Transverse colon (tissue), 4 donors: ENCODE measurements at places on chromosomes 4 and X. TPM values are rescaled to one million over a fixed set of nuclear protein-coding genes. Genes with fewer than 3 reads are reported as not detected.

RTL5 gene
- 3.6 TPM for total RNA-seq

WDR1 gene
- 261 TPM for total RNA-seq

CABS1 gene
- not detected for total RNA-seq

VCX3A gene
- total RNA-seq = not detected

CFAP99 gene
- total RNA-seq = 0.60 TPM

DNA sequence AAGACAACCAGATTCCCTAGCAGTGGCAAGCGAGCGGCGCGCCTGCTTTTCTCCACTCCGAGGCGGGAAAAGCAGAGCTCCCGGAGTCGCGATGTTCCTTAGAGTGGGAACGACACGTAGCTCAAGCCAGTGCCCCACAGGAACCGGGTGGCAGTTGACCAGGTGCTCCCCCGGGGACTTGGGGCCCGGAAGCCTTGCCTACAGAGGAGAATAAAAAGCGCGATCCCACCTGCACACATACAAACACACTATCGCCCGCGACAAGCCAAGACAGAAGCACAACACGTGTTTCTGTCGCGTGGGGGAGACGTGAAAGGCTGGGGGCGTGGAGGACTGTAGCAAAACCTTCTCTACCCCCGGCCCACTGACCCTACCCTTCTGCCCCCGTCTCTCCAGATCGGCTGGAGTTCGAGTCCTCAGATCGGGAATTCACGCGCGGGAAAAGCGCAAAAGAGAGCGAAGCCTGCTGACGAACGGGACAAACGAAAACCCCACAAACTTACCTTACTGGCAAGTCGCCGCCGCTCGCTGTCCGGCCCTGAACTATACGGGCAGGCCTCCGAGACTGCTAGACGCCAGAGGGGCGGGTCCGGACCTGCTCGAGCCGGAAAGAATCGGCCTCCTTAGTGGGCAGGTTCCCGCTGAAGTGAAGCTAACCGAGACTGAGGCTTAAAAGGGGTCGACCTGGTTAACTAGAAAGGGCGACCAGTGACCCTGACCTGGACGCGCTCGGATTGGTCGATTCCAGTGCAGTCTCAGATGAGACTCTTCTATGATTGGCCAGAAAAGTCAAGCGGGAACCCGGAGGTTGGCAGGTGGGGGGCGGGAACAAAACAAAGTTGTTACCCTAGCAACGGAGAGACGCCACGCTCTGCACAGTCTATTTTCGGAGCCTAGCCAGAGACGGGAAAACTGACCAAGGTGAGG lies at the start of the genes DNAAF6 and NUP62CL:
TSS of gene DNAAF6 (plus strand) at position 842 of the 927 bp plus-strand sequence. CDS start 6,265 bp downstream, outside the sequence.
TSS of gene NUP62CL (minus strand) at position 664 of the 927 bp plus-strand sequence. CDS start 31,287 bp downstream, outside the sequence.
- H3K27me3 ChIP-seq = no peaks in the 10 kb centered on the region
- H3K27ac ChIP-seq = no peak within 1 kb of the TSS
- H3K4me3 ChIP-seq = peak within 1 kb of the TSS; percentile 1
- H3K36me3 ChIP-seq = no peaks in the 10 kb centered on the region
- no peaks in the 10 kb centered on the region for H3K4me1 ChIP-seq
- peak; percentile 72 for DNase-seq

DNA sequence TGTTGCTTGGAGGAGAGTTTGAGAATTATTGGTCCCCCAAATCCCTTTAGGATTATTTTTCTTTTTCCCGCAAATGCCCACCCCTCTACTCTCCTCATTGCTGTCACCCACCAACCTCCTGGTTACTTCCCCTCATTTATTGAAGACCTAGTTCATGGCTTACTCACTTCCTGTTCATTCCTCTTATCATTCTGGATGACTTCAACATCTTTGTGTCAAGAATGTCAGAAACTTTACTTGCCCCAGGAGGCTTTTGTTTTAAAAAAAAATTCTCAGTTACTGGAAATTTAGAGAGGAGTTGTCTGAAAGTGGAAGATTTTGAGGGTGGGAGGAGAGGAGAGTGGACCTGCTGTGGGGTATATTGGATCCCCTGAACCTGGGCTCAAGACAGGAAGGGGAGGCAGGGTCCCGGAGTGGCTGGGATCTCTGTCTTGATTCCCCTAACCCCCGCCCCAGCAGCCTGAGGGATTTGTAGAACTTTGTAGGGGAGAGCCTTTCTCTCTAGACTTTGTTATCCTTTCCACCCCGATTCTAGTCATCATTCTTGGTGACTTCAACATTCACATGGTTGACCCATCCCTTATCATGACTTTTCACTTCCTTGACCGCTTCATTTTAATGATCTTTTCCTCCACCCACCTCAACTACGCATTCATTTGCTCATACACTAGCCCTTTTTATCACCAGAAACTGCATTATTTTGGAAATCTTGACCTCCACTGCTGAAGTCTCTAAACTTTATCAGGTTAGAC lies 69.9 kb upstream of the ESX1 start:
- no peak overlapping the region for H3K4me3 ChIP-seq
- DNase-seq = no peak
- H3K27me3 ChIP-seq = no peaks in the 10 kb centered on the region
- H3K4me1 ChIP-seq = no peaks in the 10 kb centered on the region
- no peaks in the 10 kb centered on the region for H3K36me3 ChIP-seq
- H3K27ac ChIP-seq = no peak overlapping the region

- no peak for DNase-seq
- no peak overlapping the region for H3K4me3 ChIP-seq
- no peaks in the 10 kb centered on the region for H3K36me3 ChIP-seq
- H3K4me1 ChIP-seq = no peaks in the 10 kb centered on the region
- H3K27me3 ChIP-seq = no peaks in the 10 kb centered on the region
Observed at GRCh38 chrX:111874241-111874640, 1.7 kb upstream of the TRPC5OS start.

- no peaks in the 10 kb centered on the region for H3K27me3 ChIP-seq
- H3K4me1 ChIP-seq = peaks cover 9% of the 10 kb centered on the region
Observed at GRCh38 chr4:87220094-87220822, at the start of gene KLHL8. Gene KLHL8 (minus strand): TSS chr4:87220618. CDS start chr4:87195539, 25,079 bp downstream.

DNA sequence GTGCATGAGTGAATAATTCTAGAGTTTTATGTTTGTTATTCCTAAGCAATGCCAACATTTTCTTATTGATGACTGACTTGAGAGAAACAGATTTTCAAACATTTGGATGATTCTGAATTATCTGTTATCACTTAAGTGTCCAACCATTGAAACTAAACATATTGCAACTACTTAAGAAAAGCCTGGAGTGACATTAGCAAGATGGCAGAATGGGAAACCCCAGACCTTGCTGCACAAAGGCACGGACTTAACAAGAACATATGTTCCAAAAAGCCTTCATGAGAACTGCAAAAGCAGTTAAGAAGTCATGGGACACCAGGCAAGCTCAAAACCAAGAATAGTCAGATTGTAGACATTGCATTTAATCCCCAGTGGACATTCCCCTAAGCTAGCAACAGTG lies 215.1 kb downstream of the DCHS2 start:
- no peaks in the 10 kb centered on the region for H3K27me3 ChIP-seq
- H3K36me3 ChIP-seq = no peaks in the 10 kb centered on the region
- H3K4me1 ChIP-seq = no peaks in the 10 kb centered on the region
- no peak for DNase-seq
- no peak overlapping the region for H3K4me3 ChIP-seq

DNA sequence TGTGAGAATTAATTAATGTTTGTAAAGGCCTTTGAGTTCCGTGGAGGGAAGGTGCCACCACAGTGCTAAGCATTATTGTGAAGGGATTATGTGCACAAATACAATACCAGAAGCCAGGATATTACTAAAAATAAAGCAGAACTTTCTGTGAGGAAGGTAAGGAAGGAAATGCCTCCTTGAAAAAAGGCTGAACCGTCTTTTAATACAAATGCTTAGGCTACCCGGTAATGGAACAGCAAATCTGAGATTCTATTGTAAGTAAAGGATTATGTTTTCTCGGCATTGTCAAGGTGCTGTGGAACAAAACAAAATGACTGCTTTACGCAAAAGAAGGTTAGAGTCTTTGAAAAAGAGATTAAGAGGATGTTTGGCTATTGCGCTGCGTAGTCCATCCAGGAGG lies 57.9 kb upstream of the SPRY1 start:
- H3K36me3 ChIP-seq = no peaks in the 10 kb centered on the region
- no peak overlapping the region for H3K4me3 ChIP-seq
- H3K4me1 ChIP-seq = no peaks in the 10 kb centered on the region
- no peak for DNase-seq
- no peak overlapping the region for H3K27ac ChIP-seq

GRCh38 chrX:4249401-4249800 lies 536.0 kb upstream of the PRKX start:
- H3K36me3 ChIP-seq = no peaks in the 10 kb centered on the region
- H3K27ac ChIP-seq = no peak overlapping the region
- no peak overlapping the region for H3K4me3 ChIP-seq
- no peaks in the 10 kb centered on the region for H3K4me1 ChIP-seq

DNA sequence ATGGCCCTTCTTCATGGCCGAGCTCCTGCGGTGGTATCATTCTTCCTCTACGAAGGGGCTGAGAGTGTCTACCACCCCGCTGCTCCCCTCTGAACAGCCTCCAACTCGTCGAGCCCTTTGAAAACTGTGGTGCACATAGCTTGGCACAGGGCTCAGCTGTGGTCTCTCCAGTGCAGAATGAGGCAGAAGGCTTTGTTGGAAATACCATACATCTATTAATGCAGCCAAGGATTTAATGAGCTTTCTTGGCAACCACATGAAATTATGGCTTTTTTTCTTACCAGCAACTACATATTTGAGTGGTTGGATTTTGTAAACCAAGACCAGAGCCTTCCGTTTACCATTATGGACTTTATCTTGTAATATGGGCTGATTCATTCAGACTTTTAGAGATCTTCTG lies 61.7 kb upstream of the CBR4 start:
- H3K27ac ChIP-seq = peak overlapping the region; percentile 83
- no peak overlapping the region for H3K4me3 ChIP-seq
- peaks cover 11% of the 10 kb centered on the region for H3K4me1 ChIP-seq
- no peak for DNase-seq

GRCh38 chr4:17094159-17094875 lies 195.9 kb upstream of the LDB2 start:
- no peak overlapping the region for H3K4me3 ChIP-seq
- no peaks in the 10 kb centered on the region for H3K27me3 ChIP-seq
- DNase-seq = no peak
- H3K36me3 ChIP-seq = no peaks in the 10 kb centered on the region
- H3K27ac ChIP-seq = no peak overlapping the region

- H3K4me3 ChIP-seq = no peak overlapping the region
- no peaks in the 10 kb centered on the region for H3K4me1 ChIP-seq
- DNase-seq = no peak
- no peak overlapping the region for H3K27ac ChIP-seq
Observed at GRCh38 chrX:131046596-131046995, 11.6 kb upstream of the ARHGAP36 start.

DNA sequence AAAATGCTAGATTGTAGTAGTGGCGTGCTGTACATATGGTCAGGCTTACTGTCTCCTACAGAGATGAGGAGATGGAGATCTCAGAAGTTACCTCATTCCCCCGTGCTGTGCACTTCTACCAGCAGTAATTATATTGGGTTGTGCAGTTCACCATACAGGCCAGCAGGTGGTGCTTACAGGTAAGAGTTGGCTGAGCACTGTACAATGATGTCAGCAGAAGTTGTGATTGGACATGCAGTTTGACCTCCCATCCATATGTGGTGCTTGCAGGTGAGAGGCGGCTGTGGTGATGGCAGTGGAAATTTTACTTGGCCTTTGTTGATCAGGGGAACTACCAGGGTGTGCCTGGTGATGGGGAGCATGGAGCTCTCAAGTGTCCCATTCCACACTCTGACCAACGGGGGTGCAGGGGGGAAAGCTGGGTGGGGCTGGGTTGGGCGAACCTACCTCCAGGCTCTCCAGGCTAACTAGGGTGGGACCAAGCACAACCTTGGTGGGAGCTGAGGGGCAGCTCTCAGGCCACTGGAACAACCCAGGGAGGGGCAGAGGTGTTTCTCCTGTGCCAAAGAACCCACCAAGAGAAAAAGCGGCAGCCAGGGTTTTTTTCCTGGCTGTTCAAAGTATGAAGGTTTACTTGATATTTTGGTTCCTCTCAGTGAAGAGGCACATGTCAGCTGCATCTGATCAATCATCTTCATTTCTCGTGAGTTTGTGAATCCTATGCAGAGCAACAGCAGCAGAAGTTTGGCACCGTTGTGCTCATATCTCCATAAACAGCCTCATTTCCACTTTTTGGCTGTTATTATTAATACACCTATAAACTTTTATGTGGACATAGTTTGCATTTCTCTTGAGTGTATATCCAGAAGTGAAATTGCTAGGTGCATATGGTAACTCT lies 73.8 kb upstream of the FREM3 start:
- DNase-seq = peak; percentile 38
- no peak overlapping the region for H3K27ac ChIP-seq
- no peak overlapping the region for H3K4me3 ChIP-seq
- H3K27me3 ChIP-seq = no peaks in the 10 kb centered on the region
- H3K36me3 ChIP-seq = no peaks in the 10 kb centered on the region

DNA sequence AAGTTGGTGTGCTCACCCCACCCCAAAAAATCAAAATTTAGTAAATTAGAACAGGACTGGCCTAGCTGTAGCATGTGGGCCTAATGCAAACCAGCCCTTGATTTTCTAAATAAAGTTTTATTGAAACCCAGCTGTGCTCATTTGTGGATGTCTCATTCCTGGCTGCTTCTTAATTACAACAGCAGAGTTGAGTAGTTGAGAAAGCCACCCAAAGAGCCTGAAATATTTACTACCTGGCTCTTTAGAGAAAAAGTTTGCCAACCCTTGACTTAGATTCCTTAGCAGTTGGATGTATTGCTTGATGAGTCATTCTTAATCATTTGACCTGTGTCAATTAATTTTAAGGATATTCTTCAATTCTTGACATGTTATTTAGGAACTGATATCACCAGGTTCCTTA lies 168.3 kb upstream of the PUDP start:
- H3K4me3 ChIP-seq = no peak overlapping the region
- no peaks in the 10 kb centered on the region for H3K27me3 ChIP-seq
- H3K4me1 ChIP-seq = no peaks in the 10 kb centered on the region

DNA sequence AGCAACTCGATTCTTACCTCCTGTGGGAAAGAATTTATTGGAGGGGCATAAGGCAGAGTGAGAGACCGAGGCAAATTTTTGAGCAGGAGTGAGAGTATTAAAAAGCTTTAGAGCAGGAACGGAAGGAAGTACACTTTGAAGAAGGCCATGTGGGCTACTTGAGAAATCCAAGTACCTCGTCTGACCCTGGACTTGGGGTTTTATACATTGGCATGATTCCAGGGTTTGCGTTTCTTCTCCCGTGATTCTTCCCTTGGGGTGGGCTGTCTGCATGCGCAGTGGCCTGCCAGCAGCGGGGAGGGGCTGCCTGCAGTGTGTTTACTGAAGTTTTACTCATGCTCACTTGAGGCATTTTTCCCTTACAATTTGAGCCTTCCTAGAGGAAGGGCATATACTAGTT lies 3.4 kb downstream of the GALNT7 start:
- no peaks in the 10 kb centered on the region for H3K27me3 ChIP-seq
- no peak for DNase-seq
- no peak overlapping the region for H3K4me3 ChIP-seq
- H3K27ac ChIP-seq = no peak overlapping the region

DNA sequence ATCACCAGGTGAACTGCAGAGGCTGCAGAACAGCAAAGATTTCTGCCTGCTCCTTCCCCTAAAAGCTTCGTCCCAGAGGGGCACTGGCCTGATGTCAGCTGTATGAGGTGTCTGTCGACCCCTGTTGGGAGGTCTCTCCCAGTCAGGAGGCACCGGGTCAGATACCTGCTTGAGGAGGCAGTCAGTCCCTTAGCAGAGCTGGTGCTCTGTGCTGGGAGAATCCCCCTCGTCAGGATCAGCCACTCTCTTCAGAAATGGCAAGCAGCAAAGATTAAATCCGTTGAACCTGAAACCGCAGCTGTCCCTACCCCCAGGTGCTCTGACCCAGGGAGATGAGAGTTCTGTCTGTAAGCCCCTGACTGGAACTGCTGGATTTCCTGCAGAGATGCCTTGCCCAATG lies 1166.3 kb upstream of the ADGRL3 start:
- no peak for DNase-seq
- H3K27me3 ChIP-seq = no peaks in the 10 kb centered on the region
- H3K36me3 ChIP-seq = no peaks in the 10 kb centered on the region
- no peak overlapping the region for H3K27ac ChIP-seq
- H3K4me1 ChIP-seq = no peaks in the 10 kb centered on the region
